ENCODE measurements at places on chromosomes 12 and 14. TPM values are rescaled to one million over a fixed set of nuclear protein-coding genes. Genes with fewer than 3 reads are reported as not detected.

Gene SLC25A3
- total RNA-seq = 355 TPM

Gene FOXG1
- not detected for total RNA-seq

Gene GDF3
- total RNA-seq = not detected

Gene CACNA1C
- 0.12 TPM for total RNA-seq

Gene RND1
- total RNA-seq = 1.1 TPM

DNA sequence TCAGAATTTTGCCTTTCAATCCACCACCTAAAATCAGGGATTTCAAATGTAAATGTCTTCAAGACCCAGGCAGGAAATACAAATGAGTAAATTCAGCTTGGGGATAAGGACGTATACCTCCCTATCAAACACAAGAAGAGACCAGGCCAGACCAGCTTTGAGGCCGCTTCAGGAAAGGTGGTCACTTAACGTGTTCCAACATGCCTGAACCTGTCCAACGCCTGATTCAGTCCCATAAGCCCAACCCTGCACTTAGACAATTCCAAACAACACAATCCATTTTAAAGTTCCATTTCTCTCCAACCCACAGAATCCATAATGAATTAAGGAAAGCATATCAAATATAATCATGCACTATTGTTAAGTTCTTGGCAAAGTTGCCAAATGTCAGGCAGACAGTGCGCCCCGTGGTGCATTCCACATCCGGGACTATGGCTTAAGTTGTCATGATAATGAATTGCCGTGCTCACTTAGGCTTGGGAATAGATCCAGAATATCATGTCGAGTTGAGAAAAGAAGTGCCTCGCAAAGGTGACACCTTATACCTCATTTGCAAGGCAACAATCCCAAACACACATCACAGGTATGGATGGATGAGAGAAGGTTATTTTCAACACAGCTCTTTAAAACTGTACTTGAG lies 35.5 kb downstream of the CCDC60 start:
- H3K27ac ChIP-seq = no peak overlapping the region
- DNase-seq = no peak
- H3K4me1 ChIP-seq = no peaks in the 10 kb centered on the region
- no peak overlapping the region for H3K4me3 ChIP-seq
- peaks cover 7% of the 10 kb centered on the region for H3K27me3 ChIP-seq
- H3K36me3 ChIP-seq = no peaks in the 10 kb centered on the region

DNA sequence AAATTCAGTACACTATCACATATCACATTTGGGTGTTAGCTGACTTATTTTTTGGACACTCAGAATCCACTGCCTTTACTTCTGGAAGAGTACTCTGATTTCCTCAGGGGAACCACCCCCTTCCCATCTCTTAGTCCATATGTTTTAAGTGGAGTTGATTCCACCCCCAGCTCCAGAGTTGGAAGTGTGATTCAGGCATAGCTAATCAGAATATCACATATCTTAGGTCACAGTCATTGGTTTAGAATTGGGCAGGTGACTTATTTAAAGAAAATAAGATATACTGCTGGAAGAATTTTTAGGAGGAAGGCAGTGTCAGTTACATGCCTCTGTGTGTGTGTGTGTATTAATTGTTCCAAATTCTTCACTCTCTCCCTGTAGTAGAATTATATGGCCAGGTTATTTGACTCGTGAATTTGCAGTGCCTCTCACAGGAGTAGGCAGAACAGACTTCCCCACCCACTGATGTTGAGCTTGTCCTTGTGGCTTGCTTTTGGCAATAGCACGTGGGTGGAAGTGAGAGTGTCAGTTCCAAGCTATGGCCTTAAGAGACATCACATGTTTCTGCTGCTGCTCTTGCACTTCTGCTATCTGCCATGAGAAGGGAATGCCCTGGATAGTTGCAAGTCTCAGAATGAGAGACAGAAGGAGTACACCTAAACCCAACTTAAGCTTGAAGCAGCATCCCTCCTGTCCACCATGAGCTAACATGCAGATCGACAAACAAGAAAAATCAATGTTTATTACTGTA lies 6.4 kb upstream of the GAS2L3 start:
- H3K27me3 ChIP-seq = peaks cover 35% of the 10 kb centered on the region
- H3K27ac ChIP-seq = no peak overlapping the region
- no peak overlapping the region for H3K4me3 ChIP-seq
- H3K4me1 ChIP-seq = no peaks in the 10 kb centered on the region
- no peaks in the 10 kb centered on the region for H3K36me3 ChIP-seq

- peak overlapping the region; percentile 54 for H3K4me3 ChIP-seq
Measured at GRCh38 chr14:21940887-21941856, 267.6 kb upstream of the OR4E1 start.

GRCh38 chr14:93035917-93036651 lies 79.6 kb downstream of the ITPK1 start:
- H3K36me3 ChIP-seq = no peaks in the 10 kb centered on the region
- no peaks in the 10 kb centered on the region for H3K27me3 ChIP-seq
- no peak overlapping the region for H3K4me3 ChIP-seq
- peaks cover 34% of the 10 kb centered on the region for H3K4me1 ChIP-seq
- no peak overlapping the region for H3K27ac ChIP-seq

Measured in activated CD4-positive, alpha-beta T cell treated with anti-CD3 and anti-CD28 coated beads, Interleukin-2, amount 10 ng/mL, durations not matched to agents 7 days and 5 days (primary cell).